Large intestine (tissue), 12 donors: ENCODE measurements at places on chromosomes 5 and 9.
A peak's percentile ranks its signal among the peaks of the same experiment; 100 is the strongest.

DNA sequence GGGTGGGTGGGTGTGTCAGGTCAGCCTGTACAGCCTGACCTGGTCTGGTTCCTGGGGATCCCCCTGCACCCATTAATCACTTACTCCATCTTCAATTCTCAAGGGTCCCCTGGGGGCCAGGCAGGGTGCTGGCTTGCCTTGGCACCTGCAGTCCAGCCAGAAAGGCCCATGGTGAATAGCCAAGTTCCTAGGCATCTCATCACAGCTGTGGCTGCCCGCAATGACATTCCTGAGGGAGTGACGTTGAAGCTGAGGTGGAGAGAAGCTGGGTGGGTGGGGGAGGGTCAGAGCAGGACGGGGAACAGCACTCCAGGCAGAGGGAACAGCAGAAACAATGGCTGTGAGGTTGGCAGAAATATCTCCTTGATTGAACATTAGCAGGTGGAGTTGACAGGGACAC lies 10.6 kb downstream of the HMCN2 start:
- no peaks in the 10 kb centered on the region for H3K27me3 ChIP-seq
- no peaks in the 10 kb centered on the region for H3K36me3 ChIP-seq
- DNase-seq = no peak
- H3K4me3 ChIP-seq = no peak overlapping the region

GRCh38 chr5:114362197-114362976 lies 517 bp downstream of the KCNN2 start:
- peaks cover 55% of the 10 kb centered on the region for H3K27me3 ChIP-seq
- DNase-seq = peak; percentile 31
- peaks cover 3% of the 10 kb centered on the region for H3K4me1 ChIP-seq
- no peaks in the 10 kb centered on the region for H3K36me3 ChIP-seq

DNA sequence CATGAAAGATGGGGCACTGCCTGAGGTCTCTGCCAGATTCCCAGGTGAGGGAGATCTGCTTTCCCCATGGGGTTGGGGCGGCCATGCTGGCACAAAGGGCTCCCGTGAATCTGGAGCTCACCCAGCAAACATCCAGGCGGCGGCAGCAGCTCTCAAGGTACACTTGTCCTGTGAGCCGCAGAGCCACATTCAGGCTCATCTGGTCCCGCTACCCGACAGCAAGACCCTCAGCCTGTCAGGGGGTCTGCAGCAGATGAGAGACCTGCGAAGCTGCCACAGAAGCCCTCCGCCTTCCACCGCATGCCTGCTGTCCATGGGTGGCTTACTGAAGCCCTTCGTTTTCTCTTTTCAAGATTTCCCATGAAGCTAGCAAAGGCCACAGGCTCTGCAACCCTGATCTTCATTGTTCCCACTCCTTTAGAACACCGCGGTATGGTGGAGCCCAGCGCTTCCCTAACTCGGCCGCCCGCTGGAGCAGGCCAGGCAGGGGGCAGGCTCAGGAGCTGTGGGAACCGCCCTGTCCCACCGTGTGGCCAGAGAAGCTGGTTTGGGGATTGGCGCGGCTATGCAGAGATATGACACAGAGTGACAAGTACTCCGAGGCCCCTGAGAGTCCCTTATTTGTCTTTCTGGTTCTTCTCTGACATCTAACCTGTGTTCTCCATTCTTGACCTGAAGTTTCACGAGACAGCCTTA lies 8.8 kb downstream of the LRRC14B start:
- no peak overlapping the region for H3K27ac ChIP-seq
- no peaks in the 10 kb centered on the region for H3K4me1 ChIP-seq
- H3K4me3 ChIP-seq = no peak overlapping the region

- no peak for DNase-seq
- H3K27ac ChIP-seq = no peak overlapping the region
- H3K4me3 ChIP-seq = no peak overlapping the region
- H3K36me3 ChIP-seq = no peaks in the 10 kb centered on the region
- H3K4me1 ChIP-seq = no peaks in the 10 kb centered on the region
- no peaks in the 10 kb centered on the region for H3K27me3 ChIP-seq
Measured at GRCh38 chr5:33180900-33181299, 259.9 kb upstream of the TARS1 start.

DNA sequence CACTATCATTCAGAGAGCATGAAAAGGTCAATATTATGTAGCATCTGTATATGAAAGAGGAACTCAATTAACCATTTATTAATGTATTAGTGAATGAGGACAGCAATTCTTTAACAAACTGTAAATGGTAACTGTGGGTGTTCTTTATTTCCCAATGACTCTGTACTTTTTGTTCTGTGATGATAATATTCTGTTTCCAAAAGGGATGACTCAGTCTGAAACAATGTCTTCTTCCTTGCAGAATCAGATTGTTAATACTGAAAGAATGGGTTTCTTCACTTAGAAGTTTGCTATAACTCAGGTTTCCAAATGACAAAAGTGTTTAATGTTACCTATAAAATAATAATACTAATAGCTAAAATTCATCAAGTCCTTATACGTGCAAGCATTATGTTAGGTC lies 1518.7 kb upstream of the WWC1 start:
- no peak overlapping the region for H3K27ac ChIP-seq
- DNase-seq = no peak
- H3K4me1 ChIP-seq = no peaks in the 10 kb centered on the region
- no peak overlapping the region for H3K4me3 ChIP-seq

DNA sequence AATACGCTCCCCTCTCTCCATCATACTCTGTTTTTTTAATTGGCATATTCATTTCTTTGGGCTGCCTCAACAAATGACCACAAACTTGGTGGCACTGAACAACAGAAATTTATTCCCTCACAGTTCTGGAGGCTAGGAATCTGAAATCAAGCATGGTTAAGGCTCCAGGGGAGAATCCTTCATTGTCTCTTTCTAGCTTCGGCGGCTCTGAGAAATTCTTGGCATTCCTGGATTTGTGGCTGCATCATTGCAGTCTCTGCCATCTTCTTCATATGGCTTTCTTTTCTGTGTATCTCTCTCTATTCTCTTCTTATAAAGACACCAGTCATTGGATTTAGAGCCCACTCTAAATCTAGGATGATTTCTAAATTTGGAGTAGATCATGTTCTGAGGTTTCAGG lies 10.9 kb upstream of the SLC24A2 start:
- H3K27ac ChIP-seq = no peak overlapping the region
- no peaks in the 10 kb centered on the region for H3K36me3 ChIP-seq
- DNase-seq = no peak
- no peak overlapping the region for H3K4me3 ChIP-seq

DNA sequence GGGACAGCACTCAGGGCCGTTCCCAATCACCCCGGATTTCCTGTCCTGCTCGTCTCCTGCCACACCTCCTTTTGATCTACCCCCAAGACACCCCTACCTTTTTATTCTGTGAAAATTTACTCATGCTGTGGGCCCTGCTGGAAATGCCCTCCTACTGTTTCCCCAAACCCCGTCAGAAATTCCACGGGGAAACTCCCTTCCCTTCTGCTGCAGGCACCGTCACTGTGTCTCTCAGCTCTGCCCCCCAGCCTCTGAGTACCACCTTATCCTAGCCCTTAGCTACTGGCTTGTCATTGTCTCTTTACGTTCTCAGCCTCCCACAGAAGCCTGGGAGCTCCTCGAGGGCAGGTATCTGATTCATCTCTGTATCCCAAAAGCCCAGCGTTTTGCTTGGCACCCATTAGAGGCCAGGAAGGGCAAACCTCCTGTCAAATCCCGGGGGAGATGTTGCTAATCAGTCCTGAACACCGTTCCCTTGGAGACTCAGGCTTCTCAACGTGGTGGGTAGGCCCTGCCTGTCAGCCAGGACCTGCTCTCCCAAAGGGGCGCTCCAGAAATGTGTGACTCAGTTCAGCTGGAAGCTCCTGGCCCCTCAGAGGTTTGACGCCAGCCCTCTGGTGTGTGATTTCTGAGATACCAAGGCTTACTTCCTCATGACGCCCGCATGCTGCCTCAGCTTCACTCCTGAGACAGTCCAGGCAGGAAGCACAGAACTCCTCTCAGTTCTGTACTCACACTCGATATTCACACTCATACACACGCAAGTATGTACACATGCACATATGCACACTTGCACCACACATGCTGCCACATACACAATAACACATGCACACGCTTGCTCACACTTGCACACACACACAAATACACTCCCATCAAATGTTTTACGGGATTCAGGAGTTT lies 50.7 kb upstream of the GRHPR start:
- DNase-seq = no peak
- no peaks in the 10 kb centered on the region for H3K36me3 ChIP-seq
- H3K4me1 ChIP-seq = no peaks in the 10 kb centered on the region

GRCh38 chr5:159833846-159834245 lies 82.4 kb upstream of the ADRA1B start:
- H3K27me3 ChIP-seq = peaks cover 4% of the 10 kb centered on the region
- H3K27ac ChIP-seq = no peak overlapping the region
- no peaks in the 10 kb centered on the region for H3K4me1 ChIP-seq
- no peak for DNase-seq

DNA sequence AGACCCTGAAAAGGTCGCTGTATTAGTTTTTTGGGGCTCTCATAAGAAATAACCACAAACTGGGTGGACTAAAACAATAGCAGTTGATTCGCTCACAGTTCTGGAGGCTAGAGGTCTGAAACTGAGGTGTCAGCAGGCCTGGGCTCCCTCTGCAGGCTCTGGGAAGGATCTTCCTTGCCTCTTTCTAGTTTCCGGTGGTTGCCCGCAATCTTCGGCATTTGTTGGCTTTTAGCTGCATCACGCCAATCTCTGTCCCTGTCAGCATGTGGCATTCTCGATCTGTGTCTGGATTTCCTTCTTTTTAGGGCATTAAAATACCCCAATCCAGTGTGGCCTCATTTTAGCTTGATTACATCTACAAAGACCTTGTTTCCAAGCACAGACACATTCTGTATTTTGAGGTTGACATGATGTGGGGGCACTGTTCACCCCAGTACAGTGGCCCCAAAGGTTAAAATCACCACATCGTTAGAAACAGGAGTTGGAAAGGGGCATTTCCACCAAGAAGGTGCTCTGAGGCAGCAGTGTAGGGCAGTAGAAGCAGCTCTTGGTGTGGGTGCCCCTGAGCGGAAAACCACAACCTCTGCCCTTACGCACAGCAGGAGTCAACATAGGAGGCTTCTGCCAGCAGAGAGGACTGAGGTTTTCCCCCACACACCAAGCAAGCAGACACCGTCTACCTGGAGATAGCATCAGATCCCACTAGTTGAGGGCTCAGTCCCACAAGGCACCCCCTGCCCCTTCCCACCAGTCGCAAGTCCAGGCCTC lies 13.5 kb downstream of the ZNF79 start:
- H3K36me3 ChIP-seq = peaks cover 79% of the 10 kb centered on the region
- no peaks in the 10 kb centered on the region for H3K4me1 ChIP-seq
- DNase-seq = no peak
- no peaks in the 10 kb centered on the region for H3K27me3 ChIP-seq

- no peaks in the 10 kb centered on the region for H3K4me1 ChIP-seq
- no peaks in the 10 kb centered on the region for H3K27me3 ChIP-seq
- H3K27ac ChIP-seq = no peak overlapping the region
- no peak overlapping the region for H3K4me3 ChIP-seq
- no peaks in the 10 kb centered on the region for H3K36me3 ChIP-seq
- no peak for DNase-seq
Measured at GRCh38 chr5:137292461-137293027, 206.6 kb downstream of the SPOCK1 start.

DNA sequence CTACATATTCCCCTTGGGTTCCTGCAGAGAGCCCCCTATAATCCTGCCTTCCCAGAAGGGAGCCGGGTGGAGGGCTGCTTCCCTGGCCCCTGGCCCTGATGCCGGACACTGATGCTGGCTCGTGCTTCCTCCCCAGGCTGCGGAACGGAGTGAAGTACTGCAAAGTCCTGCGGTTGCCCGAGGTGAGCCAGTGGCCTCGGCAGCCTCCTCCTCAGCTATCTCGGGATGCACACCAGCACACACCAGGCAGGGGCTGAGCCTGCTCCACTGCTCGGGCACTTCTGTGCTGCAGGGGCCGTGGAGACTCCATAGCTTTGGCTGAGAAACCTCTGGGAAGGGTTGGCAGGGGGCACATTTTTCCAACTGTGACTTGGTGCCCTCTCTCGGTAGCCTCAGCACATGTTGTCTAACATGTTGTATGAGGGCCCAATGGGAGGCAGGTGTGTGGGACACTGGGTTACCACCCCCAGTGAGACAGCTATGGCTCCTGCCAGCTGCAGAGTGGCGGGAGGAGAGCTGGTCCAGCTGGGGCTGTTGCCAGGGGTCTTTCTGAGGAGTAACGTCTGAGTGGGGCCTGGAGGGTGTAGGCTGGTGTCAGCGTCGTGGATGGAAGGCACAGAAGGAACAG lies 38.4 kb downstream of the USP20 start:
- H3K4me3 ChIP-seq = no peak overlapping the region
- H3K36me3 ChIP-seq = peaks cover 43% of the 10 kb centered on the region
- no peaks in the 10 kb centered on the region for H3K27me3 ChIP-seq
- H3K27ac ChIP-seq = no peak overlapping the region
- no peaks in the 10 kb centered on the region for H3K4me1 ChIP-seq

GRCh38 chr9:74556685-74557084 lies 59.5 kb downstream of the RORB start:
- DNase-seq = no peak
- H3K4me3 ChIP-seq = no peak overlapping the region
- H3K36me3 ChIP-seq = no peaks in the 10 kb centered on the region
- H3K27me3 ChIP-seq = no peaks in the 10 kb centered on the region
- no peak overlapping the region for H3K27ac ChIP-seq
- peaks cover 11% of the 10 kb centered on the region for H3K4me1 ChIP-seq

DNA sequence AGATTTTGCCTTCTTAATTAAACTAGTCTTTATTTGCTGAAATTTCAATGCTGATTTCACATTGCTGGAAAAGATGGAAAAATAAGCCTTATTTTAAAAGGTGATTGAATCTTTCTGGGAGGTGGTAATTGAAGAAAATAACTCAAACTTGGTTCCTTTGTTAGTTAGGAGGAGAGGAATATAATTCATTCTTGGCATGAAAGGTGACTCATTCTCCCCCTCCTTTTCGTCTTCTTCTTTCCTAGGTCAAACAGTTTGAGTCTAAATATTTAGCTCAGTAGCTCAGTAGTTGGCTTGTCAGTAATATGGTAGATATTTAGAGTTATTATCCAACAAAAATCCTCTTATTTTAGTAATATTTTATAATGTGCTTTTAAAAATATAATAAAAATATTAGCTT lies 353.9 kb upstream of the MEF2C start:
- no peak overlapping the region for H3K4me3 ChIP-seq
- no peaks in the 10 kb centered on the region for H3K36me3 ChIP-seq
- DNase-seq = no peak
- H3K27me3 ChIP-seq = no peaks in the 10 kb centered on the region

DNA sequence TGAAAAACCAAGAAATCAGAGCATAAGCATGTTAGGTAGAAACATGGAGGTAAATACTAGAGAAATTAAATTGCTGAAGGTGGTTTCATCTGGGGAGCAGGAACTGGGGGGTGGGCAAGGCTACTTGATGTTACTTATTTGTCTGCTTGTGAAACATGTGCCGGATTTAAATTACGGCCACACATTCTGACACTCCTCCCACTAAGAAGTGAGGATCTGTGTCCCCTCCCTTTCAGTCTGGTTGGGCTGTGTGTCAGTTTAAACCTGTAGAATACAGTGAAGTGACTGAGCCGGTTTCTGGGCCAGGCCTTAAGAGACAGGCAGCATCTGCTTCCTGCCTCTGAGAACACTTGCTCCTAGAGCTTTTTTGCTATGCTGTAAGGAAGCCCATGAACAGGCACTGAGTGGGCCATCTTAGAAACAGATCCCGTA lies 2.3 kb upstream of the IARS1 start:
- H3K27me3 ChIP-seq = no peaks in the 10 kb centered on the region
- no peak overlapping the region for H3K27ac ChIP-seq
- peaks cover 34% of the 10 kb centered on the region for H3K36me3 ChIP-seq
- H3K4me3 ChIP-seq = no peak overlapping the region
